ENCODE measurements at places on chromosomes 7 and 10. TPM values are rescaled to one million over a fixed set of nuclear protein-coding genes. Genes with fewer than 3 reads are reported as not detected.

Gene ZNF33B
- 11.4 TPM for total RNA-seq

Gene SPDYE1
- not detected for total RNA-seq

Gene OR2A12
- not detected for total RNA-seq

Gene TACC2
- total RNA-seq: not detected

Gene CRYGN
- total RNA-seq: not detected

DNA sequence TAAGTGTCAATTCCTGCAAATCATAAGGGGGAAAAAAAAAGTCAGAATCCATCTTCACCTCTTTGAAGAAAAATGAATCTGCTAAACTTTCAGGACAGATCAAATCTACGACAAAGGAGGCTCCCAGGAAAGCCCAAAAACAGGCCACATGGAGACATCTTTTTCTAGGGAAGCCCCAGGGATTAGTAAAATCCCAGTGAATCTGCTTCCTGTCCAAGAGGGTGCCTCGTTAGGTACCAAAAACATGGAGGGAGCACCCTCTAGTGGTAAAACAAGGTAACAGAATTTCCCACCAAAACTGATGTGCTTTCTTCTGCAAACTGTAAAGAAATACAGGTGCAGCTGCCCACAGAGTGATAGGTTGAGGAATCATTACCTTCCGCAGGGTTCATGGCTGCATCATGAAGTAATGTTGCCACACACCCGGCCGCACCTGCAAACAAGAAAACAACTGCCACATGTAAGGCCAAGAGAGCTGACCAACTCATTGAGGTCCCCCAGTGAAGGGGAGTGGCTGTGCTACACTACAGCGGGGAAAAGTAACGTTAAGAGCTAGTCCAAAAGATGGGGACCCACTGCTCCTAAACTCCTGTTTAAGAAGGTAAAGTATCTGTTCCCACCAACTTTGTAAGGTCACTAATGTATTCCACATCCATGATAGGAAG is 7.9 kb downstream of the SLC25A28 start:
- DNase-seq: peak; percentile 52

- DNase-seq: no peak
These were observed 27.8 kb downstream of the DENND10 start for GRCh38 chr10:119131512-119132240.

DNA sequence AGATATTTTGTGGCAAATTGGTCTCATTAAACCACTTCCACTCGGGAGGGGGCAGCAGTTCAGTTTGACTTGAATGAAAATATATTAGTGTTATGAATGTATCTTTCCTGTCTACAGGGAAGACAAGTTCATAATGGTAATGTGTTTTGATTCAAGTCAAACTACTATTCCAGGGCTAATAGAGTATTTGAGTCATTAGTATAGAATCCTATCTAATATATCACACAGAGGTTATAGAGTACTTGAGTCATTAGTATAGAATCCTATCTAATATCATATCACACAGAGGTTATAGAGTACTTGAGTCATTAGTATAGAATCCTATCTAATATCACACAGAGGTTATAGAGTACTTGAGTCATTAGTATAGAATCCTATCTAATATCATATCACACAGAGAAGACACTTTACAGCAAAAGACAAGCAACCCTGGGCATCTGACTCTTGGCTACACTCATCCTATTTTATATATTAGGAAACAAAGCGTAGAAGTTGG is 199.7 kb upstream of the MAGI2 start:
- no peak for DNase-seq

DNA sequence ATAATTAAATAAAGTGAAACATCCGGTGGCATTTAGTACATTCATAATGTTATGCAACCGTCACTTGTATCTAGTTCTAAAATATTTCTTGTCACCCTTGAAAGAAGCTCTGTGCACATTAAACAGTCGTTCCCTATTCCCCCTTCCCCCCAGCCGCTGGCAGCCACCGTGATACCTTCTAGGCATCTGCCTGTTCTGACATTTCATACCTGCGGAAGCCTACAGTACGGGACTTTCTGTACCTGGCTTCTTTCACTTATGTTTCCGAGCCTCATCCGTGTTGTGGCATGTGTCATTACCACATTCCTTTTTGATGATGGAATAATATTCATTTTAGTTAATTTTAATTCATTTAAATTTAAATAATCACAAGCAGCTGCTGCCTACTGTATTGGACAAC is 13.9 kb upstream of the SFRP5 start:
- no peak for DNase-seq

DNA sequence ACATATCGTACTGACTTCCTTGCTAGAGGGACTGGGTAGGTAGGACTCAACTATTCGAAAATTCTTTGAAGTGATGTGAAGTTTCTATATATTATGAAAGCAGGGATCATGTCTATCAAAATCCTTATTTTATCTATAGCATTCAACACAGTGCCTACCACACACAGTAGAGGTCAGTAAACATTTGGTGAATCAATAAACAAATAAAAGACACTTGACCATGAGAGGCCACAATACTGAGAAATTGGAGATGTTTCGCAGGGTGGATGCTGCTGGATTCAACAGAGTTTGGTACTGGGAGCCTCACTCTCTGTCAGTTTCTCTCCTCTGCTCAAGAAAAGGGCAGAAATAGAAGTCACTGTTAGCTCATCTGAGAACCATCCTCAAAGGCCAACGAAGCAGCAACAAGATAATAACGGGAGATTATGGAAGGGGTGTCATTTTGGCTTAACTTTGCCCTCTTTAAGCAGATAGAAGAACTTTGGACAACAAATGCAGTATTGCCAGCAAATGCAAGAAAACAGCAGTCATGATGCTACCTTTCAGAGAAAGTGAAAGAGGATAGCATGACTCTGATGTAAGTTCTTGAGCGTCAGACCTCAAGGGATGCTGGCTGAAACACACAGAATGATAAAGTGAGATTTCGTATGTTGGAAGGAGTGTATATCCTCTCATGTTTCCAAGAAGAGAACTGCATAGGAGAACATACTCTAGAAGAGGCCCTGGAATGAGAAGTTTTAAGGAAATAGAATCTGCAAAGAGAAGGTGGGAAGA is 107.6 kb downstream of the SEMA3E start:
- no peak for DNase-seq

- DNase-seq: no peak
These were observed 35.9 kb downstream of the CCM2 start for GRCh38 chr7:45035893-45036292.

DNA sequence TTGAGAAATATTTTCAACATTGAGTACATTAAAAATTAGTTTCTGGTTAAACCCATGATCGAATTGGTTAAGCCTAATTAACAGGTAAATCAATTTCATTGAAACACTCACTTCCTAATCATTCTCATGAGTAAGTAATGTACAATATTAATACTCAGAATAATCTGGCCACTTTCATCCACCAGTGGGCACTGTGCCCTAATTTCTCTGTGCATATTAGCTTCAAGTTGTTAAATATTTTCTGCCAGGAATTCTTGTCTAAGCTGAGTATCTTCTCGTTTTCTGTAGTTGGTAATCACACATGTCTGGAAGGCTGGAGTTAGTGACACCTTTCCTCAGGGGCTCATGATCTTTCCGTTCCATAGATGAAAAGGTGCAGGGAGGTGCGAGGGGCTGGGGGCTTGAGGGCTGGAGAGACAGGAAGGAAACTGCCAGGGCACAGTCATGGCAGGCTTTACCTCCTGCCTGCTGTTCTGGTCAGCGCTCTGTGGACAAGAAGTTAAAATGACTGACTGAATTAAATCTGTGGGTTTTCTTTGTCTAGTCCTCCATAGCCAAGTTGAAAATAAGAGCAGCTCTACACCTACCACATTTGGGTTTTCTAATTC is 71.9 kb downstream of the WIPF3 start:
- DNase-seq: no peak

DNA sequence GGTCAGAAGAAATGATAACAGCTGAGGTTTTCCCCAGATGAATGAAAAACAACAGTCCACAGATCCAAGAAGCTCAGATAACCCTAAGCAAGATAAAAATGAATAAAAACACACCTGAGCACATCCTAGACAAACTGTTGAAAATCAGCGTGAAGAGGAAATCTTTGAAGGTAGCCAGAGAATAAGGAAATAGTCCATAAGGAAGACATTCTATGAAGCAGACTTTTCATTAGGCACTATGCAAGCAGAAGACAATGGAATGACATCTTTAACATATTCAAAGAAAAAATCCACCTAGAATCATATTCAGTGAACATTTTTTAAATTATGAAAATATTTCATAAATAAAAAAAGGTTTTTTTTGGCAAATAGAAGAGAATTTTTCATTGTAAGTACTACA is 15.1 kb upstream of the IL15RA start:
- no peak for DNase-seq

All from activated naive CD4-positive, alpha-beta T cell treated with anti-CD3 and anti-CD28 coated beads, Interleukin-2, amount 50 U/mL, for 72 hours (primary cell).